ENCODE measurements at places on chromosomes 5 and 9. TPM values are rescaled to one million over a fixed set of nuclear protein-coding genes. Genes with fewer than 3 reads are reported as not detected.

Gene CEL
- 0.76 TPM for total RNA-seq

Gene UBTD2
- 13.2 TPM for total RNA-seq

Gene SNAPC3
- 24.0 TPM for total RNA-seq

Gene IFNB1
- total RNA-seq, result 0.05 TPM

Data from thymus (tissue), 14 donors.